ENCODE measurements at places on chromosomes 3 and 15.

DNA sequence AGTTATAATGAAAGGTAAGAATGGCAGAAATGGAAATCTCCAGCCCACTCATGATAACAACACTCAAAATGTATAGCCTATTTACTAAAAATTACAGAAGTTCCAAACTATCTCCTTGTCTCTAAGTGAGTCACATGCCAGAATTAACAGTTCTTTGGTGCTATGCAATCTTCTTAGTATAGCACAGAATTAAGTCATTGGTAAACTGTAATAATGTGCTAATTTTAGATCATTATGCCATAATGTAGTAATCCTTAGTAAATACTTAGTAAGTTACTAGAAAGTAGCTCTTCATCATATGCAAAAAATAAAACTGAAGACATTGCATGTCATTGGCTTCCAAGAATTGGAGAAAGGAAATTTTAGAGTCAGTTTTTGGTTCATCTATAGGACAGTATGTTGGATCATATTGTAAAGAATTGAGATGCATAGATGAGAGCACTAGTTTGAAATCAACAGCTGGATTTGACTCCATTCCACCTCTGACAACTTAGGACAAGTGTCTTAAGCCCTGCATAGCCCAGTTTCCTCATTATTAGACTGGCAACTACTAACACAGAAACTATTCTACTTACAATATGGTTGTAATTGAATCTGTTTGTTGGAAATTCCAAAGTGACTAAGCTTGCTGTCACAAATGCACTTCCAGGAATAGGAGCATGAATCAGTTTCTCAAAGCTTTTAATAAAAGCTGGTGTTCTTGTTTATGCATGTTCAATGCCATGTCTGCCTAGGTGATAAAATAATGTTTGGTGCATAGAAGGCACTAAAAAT is 40.1 kb upstream of the CD47 start:
- no peak for DNase-seq

DNA sequence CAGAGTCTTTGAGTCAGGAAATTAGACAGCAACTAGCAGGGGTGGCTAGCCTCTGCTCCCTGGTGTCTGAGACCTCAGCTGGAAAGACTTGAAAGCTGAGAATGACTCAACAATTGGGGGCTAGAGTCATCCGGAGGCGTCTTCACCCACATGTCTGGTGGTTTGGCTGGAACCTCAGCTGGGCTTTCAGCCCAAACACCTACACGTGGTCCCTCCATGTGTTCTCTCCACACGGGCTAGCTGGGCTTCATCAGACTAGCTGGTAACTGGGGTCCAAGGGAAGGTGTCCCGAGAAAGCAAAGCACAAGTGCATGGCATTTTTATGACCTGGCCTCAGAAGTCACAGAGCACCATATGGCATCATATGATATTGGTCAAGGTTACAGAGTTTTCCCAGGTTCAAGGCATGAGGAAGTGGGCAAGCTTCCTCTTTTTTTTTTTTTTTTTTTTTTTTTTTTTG is 19.9 kb upstream of the ABHD2 start:
- DNase-seq = peak; percentile 65

DNA sequence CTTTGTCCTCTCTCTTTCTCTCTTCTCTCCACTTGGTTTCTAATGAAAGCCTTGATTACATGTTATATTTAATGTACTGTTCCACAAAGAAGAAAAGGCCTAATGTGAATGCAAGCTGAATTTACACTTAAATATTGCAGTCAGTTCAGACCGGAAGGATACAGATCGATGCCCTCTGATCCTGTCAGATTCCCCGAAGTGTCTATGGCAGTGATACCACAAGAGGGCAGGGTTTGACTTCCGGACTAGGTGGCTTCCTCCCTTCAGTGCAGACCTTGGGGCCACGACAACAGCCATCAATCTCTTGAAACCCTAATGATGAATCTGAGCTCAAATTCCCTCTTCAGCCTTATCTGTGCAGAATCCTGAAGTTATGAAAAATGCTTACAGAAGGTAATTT is 29.5 kb downstream of the AGTR1 start:
- peak; percentile 16 for DNase-seq

GRCh38 chr15:36596915-36597314 is 17.5 kb downstream of the CDIN1 start:
- no peak for DNase-seq

GRCh38 chr3:127464642-127465041 is 125.9 kb downstream of the TPRA1 start:
- no peak for DNase-seq

- no peak for DNase-seq
Measured at GRCh38 chr15:76839173-76839572, 66.0 kb downstream of the SCAPER start.

DNA sequence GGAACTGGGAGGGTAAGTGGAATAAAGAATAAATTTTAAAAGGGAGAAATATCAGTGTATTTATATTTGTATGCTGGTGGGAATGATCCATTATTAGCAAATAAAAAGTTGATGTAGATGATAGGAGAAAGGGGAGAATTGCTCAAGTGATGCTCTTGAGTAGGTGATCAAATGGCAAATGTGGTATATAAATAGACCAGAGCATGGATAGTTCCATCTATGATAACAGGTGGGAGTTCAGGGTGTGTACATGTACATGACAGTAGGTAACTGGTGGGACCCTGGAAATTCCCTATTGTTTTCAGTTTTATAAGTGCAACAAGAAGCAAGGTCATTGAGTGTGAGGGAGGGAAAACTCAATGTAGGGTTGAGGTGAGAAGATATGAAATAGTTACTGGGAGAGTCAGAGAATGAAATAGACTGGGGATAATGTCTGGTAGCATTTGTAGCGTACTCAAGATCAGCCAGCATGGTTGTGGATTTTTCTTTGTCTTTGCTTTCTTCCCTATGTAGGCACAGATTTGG is 31.3 kb upstream of the EBLN2 start:
- no peak for DNase-seq

- no peak for DNase-seq
Measured at GRCh38 chr3:145079436-145079835, 1081.5 kb downstream of the PLOD2 start.

- DNase-seq = no peak
Measured at GRCh38 chr3:166100730-166101129, 263.5 kb upstream of the BCHE start.

DNA sequence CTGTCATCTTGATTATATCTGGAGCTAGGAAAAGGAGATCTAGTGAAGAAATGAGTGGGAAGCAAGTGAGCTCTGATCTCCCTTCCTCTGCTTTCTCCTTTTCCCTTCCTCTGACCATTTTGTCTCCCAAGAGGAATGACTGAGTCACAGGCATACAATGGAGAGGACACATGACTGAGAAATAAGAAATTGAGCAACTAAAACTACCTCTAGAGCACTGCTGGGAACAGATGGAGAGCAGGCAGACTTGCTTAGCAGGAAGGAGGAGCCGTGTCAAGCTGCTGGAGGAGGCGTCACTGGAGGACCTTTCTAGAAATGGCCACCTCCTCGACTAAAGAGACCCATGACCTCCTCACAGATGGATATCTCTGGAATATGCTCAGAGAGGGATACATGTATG is 66.9 kb upstream of the MYO5C start:
- no peak for DNase-seq
